CD4-positive, CD25-positive, alpha-beta regulatory T cell (primary cell): ENCODE measurements at places on chromosomes 11 and 22.

DNA sequence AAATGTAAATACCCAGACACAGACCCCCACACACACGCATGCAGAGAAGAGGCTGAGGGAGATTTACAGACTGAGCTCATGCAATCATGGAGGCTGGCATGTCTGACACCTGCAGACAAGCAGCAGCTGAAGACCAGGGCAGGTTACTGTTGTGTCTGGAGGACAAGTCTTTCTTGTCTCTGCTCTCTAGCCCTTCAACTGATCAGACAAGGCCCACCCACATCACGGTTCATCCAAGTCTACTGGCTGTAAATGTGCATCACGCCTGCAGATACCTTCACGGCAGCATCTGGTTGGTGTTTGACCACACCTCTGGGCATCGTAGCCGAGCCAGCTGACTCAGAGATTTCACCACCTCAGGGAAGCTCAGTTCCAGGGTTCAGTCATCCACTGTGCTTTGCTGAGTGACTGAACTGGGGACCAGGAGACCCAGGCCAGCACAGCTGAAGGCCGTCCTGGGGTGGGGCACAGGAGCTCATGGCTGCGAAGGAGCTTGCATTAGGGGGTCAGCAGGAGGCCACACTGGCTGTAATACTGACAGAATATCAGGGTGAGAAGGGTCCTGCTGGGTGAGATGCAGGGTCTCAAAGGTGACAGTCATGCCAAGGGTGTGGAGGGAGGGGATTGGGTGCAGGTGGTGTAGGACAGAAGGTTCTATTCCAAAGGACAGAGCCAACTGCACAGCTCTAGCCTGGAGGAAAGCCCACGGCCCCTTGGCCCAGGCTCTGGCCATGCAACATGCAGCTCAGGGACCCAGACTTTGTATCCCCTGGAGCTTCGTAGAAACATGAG lies 304.9 kb downstream of the BRD1 start:
- DNase-seq = no peak

DNA sequence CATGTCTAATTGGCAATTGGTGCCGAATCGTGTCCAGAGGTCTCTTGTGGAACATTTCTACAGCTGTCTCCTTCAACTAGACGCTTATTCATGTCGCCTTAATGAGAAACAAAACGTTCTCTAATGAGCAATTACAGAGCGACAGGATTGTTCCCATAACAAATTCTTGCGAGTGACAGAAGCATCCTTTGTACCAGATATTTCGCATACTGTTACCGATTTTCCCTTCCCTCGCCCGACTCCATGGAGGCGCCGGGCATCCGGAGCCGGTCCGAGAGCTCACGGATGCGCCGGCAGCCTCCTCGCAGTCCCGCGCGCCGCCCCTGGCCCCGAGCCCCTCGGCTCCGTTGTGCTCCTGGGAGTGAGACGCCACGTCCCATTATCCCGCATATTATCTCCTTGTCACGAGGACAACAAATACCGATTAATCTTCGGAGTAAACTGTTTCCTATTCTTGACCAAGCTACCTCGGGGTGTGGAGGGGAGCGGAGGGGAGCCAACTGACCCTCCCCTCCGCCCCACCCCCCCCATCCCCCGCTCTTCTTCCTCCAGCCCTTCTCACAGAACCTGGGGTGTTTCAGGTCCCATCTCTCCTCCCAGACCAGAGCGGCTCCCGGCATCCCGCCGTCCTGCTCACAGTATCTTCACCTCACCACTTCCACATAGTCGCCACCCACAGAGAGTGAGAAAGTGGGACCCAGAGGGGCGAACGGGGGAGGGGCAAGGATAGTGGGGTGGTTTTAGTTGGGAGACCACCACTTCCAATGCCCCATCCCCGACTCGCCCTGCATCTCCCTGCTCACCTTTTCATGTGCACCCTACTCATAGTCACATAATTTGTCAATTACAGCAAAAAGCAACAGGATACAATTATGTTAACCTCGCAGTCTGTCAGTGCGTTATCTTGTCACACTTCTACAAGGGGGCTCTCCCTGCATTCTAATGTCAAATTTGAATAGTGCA lies 11.4 kb downstream of the PAX6 start:
- DNase-seq = no peak

GRCh38 chr22:40044102-40044869 lies 49.5 kb downstream of the FAM83F start:
- peak; percentile 100 for DNase-seq

DNA sequence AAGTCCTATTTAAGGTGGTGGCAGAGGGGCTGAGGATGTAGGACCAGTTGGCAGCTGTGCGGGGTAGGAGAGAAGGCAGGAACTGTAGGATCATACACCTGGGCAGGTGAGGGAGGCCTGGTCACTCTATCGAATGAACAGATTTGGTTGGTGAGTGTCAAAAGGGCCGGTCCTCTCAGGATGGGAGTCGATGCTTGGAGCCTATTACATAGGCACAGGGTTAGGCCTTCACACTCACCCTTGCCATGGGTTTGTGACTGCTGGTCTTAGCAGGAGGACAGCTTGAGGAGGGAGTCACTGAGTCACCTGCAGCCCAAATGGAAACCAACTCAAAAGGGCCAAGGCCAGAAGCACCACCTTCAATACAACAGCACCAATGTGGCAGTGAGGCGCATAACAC lies 80.2 kb upstream of the NARS2 start:
- DNase-seq = no peak

DNA sequence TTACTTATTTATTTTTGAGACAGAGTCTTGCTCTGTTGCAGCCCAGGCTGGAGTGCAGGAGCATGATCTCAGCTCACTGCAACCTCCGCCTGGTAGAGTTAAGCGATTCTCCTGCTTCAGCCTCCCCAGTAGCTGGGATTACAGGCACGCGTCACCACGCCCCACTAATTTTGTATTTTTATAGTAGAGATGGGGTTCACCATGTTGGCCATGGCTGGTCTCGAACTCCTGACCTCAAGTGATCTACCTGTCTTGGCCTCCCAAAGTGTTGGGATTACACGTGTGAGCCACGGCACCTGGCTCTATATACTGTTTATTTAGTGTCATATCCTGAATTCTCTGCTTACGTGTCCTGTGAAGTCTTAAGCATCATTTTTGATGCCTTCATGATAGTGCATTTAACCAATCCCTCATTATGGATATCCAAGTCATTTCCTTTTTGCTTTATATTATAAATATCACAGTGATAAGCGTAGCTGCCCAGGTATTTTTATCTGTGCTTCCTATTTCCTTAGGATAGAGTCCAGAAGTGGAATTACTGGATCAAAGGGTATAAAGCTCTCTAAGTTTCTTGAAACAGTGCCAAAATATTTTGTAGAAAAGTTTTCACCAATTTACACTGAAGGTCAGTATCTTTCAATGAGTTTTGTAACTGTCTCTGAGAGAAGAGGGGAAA lies 871 bp upstream of the SIDT2 start:
- no peak for DNase-seq

DNA sequence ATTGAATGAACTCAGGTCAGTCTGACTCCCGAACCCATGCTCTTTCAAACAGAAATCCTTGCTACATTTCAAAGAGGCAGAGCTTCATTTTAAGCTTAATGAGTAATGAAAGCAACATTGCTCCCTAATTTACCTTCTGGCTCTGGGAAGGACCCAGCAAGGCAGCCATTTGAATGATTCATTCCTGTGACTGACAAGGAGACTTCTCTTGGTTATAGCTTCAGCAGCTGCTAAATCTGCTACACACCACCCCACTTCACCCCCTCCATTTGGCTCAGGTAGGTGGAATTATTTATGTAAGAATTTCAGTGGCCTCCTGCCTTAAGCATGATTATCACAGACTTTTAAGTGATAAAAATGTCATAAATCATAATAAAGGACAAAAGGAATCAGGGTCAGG lies 117.7 kb downstream of the KCNC1 start:
- no peak for DNase-seq

GRCh38 chr11:125315079-125315740 lies 150.7 kb downstream of the PKNOX2 start:
- no peak for DNase-seq

DNA sequence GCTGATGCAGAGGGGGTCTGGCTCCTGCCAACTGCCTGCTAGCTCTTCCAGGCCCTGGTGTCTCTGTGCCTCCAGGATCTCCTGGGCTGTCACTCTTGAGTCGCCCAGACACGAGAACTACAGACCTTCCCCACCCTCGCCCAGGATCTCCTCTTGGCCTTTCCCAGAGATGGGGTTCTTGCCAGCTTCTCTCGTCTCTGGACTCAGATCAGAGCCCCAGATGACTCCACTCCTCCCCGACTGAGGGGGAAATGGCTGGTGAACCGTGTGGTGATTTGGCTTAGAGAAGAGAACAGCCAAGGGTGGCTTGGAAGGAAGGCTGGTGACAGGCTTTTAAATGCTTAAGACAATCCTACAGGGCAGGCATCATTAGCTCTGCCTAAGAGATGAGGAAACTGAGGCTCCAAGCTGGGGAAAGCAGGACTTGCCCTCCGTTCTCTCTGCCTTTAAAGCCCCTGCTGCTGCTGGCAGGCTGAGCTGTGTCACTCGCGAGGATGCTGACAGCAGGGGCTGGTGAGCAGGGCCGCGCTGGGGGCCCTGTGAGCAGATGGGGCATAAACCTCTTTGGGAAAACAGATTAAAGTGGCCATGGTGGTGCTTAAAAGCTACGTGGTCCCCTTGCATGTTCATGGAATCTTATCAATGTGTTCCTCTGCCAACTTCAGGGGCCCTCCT lies 90.3 kb upstream of the THY1 start:
- no peak for DNase-seq

DNA sequence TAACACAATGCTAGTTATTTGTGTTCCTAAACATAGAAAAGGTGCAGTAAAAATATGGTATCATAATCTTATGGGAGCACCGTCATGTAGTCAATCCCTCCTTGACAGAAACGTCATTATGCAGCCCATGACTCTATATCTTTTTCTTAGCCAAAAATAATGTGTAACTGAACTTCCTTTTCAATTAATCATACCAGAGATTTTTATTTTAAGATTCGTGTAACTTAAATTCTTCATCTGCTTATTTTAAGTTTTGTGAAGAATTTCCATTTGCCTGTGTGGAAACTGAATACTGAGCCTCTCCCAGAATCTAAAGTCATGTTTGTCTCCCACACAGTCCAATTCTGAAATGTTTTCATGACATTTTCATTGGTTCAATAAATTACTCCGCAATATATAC lies 699.1 kb downstream of the KCNA4 start:
- no peak for DNase-seq

- DNase-seq = no peak
Measured at GRCh38 chr22:32661737-32662586, 139.5 kb upstream of the TIMP3 start.

- DNase-seq = no peak
Measured at GRCh38 chr11:15859411-15859810, 496.9 kb downstream of the SOX6 start.

GRCh38 chr11:74442636-74443035 lies 24.7 kb downstream of the KCNE3 start:
- no peak for DNase-seq

- DNase-seq = no peak
Measured at GRCh38 chr22:49269371-49269770, 558.3 kb downstream of the BRD1 start.

DNA sequence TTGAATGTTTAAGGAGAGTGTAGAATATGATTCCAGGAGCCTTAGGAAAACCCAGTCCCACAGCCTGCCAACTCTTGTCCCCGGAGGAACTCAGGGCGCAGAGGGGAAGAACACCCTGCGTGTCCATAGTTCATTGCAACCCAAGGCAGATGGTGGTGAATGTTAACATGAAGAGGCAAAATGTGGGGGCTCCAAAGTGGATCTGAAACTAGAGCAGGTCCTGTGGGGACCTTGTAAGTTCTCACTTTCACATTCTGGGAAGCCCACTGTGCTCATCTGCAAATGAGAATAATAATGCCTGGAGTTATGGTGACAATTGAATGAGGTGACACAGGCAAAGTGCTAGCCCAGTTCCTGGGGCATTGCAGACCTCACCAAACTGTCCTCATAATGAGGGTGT lies 201.1 kb downstream of the DBX1 start:
- no peak for DNase-seq

- no peak for DNase-seq
Measured at GRCh38 chr11:21895686-21896085, 297.2 kb upstream of the ANO5 start.

DNA sequence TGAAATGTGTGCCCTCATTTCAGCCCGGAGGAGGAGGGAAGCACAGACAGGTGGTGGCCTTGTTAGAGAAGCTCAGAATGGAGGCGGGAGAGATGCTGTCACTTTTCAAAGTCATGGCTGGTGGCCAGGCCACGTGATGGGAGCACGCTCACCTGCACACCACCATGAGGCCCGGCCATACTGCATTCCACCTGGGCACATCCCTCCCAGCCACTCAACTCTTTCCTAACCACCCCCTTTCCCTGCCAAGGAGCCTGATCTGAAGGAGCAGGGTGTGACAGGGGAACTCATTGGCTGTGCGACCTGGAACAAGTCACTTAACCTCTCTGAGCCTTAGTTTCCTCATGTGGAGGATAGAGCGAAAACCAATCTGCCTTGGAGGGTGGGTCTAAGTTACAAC lies 364.5 kb downstream of the CTTN start:
- no peak for DNase-seq

DNA sequence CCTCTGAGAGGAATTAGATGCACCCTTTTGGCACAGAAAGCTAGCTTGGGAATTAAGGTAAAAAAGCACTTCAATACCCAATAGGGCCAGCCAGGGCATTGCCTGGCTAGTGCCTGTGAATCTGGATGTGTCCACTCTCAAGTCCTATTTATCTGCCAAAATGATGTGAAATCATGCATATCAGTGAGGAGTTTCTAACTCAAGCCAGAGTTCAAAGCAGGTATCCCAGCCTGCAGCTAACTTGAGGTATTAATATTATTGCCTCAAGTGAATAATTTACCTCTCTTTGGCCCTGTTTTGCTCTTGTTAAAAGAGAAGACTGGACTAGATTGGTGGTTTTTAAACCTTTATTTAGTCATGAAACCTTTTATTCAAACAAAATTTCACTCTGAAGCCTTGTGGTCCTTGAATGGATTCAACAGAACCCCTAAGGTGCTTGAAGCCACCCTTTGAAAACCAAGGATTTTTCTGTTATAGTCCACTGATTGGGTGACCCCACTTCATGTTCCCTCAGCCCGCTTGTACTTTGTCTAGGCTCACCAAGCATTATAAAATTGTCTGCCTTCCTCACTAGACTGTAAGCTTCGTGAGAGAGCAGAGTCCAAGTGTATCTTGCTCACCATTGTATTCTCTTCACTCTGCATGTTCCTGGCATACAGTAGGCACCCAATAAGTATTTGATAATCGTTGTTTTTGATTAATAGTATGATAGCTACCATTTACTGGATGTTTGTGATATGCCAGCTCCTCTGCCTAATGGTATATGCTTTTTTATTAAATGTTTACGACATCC lies 4.5 kb downstream of the RNF121 start:
- no peak for DNase-seq
